NCI-H1417 treated with DMSO at 0.1 percent for 48 hours (cell line): ENCODE measurements at places on chromosomes 12 and 14.
A peak's percentile ranks its signal among the peaks of the same experiment; 100 is the strongest.

- peak; percentile 62 for DNase-seq
Observed at GRCh38 chr14:88352698-88353097, 29.6 kb upstream of the KCNK10 start.

DNA sequence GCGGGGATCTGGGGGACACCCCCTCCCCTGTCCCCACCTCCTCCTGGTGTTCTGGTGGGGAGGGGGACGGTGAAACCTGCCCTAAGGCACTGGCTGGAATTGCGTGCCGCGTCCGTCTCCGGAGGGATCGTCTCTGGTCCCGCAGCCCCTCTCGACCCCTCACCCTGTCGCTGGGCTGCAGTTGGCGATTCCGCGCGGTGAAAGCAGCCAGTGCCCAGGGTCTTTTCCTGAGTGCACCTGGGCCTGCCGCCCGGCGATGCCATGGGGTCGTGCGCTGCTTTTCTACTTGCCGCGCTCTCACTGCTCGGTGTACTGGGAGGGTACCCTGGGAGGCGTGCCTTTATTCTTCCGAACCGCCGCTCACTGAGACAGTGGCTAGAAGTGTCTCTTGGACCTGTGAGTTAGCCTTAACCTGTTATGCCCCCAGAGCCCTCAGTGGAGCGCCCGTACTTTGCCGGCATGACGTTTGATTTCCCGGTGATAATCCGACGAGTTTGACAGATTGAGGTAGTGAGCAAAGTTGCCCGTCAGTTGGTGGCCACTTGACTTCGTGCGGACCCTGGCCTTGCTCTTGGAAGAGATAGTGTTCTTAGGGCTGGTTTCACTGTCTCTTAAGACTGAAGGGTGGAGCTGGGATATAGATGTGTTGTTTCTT is 788 bp downstream of the SFSWAP start:
- DNase-seq, result no peak

DNA sequence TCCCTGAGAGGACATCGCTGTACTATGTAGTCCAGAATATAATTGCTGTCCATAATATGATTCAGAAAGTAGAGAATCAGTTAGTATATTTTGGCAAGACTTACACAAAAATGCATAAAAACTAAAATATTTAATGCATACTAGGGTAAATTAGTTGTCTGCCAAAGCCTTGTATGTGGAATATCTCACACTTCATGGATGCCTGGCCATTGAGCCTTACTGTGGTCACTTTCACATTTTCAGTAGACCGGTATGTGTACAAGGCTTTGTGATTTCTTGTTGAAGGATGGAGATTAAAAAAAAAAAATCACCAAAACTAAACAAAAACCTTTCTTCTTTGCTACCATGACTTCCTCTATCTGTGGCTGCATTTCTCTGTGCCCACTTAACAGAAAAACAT is 197.3 kb upstream of the DDHD1 start:
- DNase-seq, result no peak

DNA sequence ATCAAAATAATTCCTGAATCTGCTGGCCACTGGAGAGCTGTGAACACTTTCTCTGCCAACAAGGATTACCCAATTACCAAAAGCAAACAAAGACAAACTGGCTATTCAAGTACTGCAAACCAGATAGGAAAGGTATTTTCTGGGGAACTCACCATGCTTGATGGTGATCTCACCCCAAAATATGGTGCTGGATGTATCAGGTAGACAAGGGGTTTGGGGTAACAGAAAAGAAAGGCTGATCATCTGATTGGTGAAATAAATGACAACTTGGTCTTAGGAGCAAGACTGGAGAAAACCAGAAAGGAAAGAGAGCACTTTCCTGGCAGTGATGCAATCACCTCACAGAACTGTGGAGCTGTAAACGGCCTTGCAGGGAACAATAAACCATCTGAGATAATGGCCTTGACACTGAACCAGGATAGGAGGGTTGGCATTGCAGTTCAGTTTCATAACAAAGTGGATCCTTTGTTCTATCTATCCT is 31.0 kb upstream of the NPFF start:
- peak; percentile 20 for DNase-seq

GRCh38 chr12:86290615-86291014 is 34.4 kb upstream of the MGAT4C start:
- no peak for DNase-seq

GRCh38 chr14:102711207-102711606 is 66.0 kb upstream of the TRAF3 start:
- no peak for DNase-seq

- no peak for DNase-seq
Observed at GRCh38 chr12:5292651-5293050, 139.3 kb upstream of the NTF3 start.

DNA sequence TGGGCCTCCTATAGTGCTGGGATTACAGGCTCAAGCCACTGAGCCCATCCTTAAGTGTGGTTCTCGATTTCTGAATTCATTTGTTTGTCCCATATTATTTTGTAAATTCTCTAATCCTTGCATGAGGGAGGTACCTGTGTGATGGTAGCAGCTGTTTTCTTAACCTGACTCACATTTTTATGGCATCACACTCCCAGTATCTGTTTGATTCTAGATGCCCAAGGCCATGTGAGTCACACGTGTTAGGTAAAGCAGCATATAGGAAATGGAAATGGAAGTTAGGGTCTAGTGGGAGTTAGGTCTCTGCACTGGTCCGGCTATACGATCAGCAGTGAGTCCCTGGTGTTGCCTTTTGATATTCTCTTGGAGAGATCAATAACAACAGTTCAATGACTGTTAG is 198.1 kb downstream of the ERC1 start:
- DNase-seq, result no peak

DNA sequence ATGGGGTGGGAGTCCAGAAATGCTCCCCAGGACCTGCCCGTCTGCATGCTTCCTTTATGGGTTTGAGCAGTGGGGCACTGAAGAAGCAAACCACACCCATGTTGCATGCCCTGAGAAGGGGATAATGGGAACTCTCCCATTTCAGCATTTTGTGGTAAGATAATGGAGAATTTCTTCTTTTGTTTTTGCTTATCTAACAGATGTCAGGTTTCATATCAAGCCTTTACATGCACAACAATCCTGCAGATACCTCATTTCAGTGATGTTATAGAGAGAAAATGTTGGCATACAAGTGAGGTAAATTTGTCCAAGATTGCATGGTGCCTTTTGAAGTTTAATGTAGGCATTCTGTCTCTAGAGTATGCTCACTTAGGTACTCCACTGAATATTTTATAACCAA is 177.0 kb downstream of the ALX1 start:
- no peak for DNase-seq

DNA sequence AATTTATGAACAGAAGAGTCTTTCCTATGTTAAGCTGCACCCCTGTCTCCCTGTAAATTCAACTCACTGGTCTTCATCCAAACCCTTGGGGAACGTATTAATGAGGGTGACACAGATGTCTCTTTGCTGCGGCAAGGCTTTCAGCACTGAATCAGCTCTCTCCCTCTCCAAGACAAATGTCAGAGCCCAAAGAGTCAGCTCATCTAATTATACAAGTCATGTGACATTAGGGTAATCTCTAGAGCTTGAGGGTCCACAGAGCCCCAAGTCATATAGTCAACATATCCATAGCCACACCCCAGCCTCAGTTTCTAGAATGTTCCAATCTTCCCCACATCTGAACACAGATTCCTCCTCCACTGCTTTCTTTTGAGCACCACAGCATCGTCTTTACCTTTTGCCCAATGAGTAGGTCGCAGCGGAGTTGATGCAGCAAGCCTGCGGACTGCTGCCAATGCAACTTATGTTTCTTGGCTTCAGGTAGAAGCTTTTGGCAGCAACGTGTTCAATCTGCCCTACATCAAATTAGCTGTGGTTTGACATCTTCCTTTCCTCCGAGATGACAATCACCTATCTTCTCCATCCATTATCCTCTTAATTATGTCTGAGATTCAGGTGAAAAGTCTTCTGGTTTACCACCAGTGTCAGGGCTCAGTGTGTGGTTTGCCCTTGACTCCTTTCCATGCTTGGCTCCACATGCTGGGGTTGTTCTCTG is 5.3 kb downstream of the BATF start:
- DNase-seq, result no peak

DNA sequence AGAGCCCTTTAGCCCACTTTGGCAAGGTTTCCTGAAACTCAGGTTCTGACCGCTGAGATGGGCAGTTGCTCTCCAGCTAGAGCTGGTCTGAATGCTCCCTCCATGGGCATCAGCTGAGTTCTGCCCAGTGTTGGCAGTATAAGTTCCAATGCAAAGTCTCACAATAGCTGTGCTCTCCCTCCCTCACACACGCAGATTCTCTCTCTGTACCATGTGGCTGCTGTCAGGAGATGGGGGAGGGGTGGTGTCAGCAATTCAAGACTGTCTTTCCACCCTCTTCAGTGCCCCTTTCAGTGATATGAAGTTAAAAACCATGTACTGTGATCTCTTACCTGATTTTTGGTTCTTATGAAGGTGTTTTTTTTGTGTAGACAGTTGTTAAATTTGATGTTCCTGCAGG is 164.3 kb upstream of the PLEKHA5 start:
- DNase-seq, result no peak

- no peak for DNase-seq
Observed at GRCh38 chr14:92108345-92109254, 2.2 kb upstream of the ATXN3 start.
